ENCODE measurements at places on chromosomes 3 and 15. TPM values are rescaled to one million over a fixed set of nuclear protein-coding genes. Genes with fewer than 3 reads are reported as not detected.

Gene MGA
- 36.2 TPM for total RNA-seq

Gene NANOGP8
- total RNA-seq = not detected

Gene CIP2A
- total RNA-seq = 59.8 TPM

Gene CPB1
- total RNA-seq = not detected

Gene CFAP91
- total RNA-seq = 2.0 TPM

Gene WDR49
- not detected for total RNA-seq

Gene DISP2
- total RNA-seq = 0.51 TPM

Gene HCLS1
- total RNA-seq = 1.3 TPM

Gene FAM227B
- 4.6 TPM for total RNA-seq

Gene CPN2
- not detected for total RNA-seq

Gene CA12
- 5.0 TPM for total RNA-seq

Gene STRA6
- total RNA-seq = 30.8 TPM

Gene ACP3
- not detected for total RNA-seq

Gene CIB2
- 6.7 TPM for total RNA-seq

Gene TF
- not detected for total RNA-seq

Gene RUBCN
- total RNA-seq = 17.4 TPM

Gene C15orf62
- total RNA-seq = not detected

Gene SLC25A26
- 17.8 TPM for total RNA-seq

Gene CCDC50
- total RNA-seq = 167 TPM

Gene PPP1R14D
- total RNA-seq = not detected

Gene C3orf85
- total RNA-seq = not detected

Gene DNAH12
- 0.06 TPM for total RNA-seq

Gene HIGD2B
- not detected for total RNA-seq

Gene SYNPR
- total RNA-seq = not detected

Gene CCR3
- not detected for total RNA-seq

Gene MAP6D1
- total RNA-seq = 1.7 TPM

Gene SOX14
- total RNA-seq = not detected

Gene FILIP1L
- 26.5 TPM for total RNA-seq

Gene ACAN
- total RNA-seq = not detected

Gene FAM174B
- 3.4 TPM for total RNA-seq

Gene ROPN1B
- total RNA-seq = 0.27 TPM

Gene HYAL1
- total RNA-seq = 0.06 TPM

Gene TRPC1
- 14.1 TPM for total RNA-seq

Gene IL16
- total RNA-seq = not detected

Gene HHATL
- total RNA-seq = not detected

Gene NRROS
- total RNA-seq = 2.5 TPM

Gene CCDC33
- total RNA-seq = 4.9 TPM
